Muscle of leg (tissue), 16 donors: ENCODE measurements at places on chromosomes 12 and 14. TPM values are rescaled to one million over a fixed set of nuclear protein-coding genes. Genes with fewer than 3 reads are reported as not detected.

GRCh38 chr12:72499244-72499643, 227.1 kb downstream of the TRHDE start:
- H3K4me3 ChIP-seq = no peak overlapping the region
- no peaks in the 10 kb centered on the region for H3K36me3 ChIP-seq
- no peak for DNase-seq
- H3K27ac ChIP-seq = no peak overlapping the region
- H3K27me3 ChIP-seq = no peaks in the 10 kb centered on the region

DNA sequence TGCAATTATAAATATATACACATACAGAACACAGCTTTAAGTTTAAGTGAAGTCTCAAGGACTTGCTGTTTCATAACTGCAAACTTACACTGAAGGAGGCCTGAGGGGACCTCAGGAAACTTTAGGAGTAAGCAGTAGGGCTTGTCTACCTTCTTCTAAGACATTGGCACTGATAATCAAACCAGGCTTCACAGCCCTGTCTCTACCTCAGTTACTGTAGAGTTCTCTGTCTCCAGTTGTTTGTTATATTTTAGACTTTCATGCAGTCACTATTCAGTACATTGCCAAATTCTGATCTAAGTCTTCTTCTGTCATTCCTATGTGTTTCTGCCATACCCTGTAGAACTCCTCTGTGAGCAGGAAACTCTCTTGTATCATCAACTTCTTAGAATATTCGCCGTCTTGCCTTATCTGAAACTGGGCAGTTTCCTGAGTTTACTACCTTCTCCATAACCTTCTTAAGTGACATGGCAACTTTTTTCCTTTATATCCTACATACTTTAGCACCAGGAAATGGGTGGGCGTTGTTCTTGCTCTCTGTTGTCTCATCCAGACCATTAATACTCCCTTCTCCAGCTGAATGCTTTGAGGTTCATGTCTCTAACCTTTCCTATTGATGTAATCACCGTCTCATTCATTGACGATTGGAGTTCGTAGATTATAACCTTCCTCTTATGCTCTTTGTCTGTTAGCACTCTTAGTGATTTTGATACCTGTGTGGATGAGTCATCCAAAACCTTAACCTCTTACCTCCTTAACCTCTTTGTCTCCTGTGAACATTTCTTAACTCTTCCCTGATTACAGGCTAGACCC, 11.4 kb downstream of the APAF1 start:
- H3K4me1 ChIP-seq = no peaks in the 10 kb centered on the region
- no peak for DNase-seq
- H3K27me3 ChIP-seq = no peaks in the 10 kb centered on the region
- no peak overlapping the region for H3K4me3 ChIP-seq

DNA sequence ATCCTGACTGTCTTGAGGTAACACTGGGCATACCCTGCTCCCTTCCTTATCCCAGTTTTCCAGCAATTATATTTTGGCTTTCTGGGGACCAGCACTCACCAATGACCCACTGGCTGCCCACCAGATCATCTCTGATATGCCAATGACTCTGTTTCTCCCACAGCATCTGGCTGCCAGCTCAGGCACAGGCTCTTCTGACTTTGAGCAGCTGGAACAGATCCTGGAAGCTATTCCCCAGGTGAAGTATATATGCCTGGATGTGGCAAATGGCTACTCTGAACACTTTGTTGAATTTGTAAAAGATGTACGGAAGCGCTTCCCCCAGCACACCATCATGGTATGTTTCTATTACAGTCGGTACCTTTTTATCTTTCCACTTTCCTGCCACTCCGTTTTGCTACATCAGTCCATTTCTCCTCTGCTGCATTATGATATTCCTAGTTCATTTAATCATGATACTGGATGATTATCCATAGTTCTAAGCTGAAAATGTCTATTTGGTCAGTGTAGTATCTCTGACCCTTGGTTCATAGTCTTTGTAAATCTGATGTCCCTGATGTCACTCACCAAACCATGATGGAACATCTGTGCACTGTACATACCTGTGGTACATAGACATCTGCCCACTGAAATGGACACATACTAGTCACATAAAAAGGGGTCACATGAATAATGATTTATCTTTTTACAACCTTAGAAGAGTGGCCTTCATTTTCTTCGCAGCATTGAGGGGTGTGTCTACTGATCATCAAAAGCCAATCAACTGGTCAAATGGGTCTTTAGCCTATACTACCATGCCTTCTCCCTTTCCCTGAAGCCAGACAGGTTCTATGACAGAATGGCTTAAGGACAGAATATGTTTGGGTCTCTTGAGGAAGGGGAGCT, 3.3 kb downstream of the GMPR2 start:
- DNase-seq = no peak
- H3K4me1 ChIP-seq = peaks cover 26% of the 10 kb centered on the region
- no peaks in the 10 kb centered on the region for H3K27me3 ChIP-seq
- peaks cover 64% of the 10 kb centered on the region for H3K36me3 ChIP-seq
- H3K27ac ChIP-seq = no peak overlapping the region
- H3K4me3 ChIP-seq = no peak overlapping the region

DNA sequence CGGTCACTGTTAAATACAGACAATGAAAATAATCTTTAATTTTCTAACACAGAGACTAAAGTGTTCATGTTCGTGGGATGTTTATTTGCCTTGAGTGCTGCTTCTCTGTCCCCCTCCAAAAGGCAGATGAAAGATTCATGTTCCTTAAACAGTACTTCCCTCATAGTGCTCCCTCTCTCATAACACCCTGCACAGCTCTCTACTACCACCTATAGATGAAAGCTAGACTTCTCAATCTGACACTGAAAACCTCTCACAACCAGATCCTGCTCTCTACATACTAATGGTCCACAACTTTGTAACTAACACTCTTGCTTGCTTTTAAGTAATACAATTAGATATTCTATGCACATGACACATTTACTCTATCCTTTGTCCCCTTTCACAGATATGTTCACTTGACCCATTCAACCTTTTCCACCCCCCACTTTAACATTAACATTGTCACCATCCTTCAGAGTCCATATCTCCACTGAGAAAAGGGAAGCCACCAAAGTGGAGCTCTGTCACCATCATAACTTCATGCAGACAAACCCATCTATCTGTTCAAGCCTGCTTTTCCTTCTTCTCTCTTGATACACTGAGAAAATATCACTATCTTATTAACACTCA, 266.4 kb upstream of the USP15 start:
- DNase-seq = peak; percentile 47
- no peaks in the 10 kb centered on the region for H3K27me3 ChIP-seq
- H3K36me3 ChIP-seq = no peaks in the 10 kb centered on the region
- no peaks in the 10 kb centered on the region for H3K4me1 ChIP-seq
- H3K4me3 ChIP-seq = no peak overlapping the region
- no peak overlapping the region for H3K27ac ChIP-seq

- no peaks in the 10 kb centered on the region for H3K36me3 ChIP-seq
- H3K27ac ChIP-seq = peak overlapping the region; percentile 51
- H3K4me1 ChIP-seq = peaks cover 41% of the 10 kb centered on the region
- no peak for DNase-seq
These were observed 24.7 kb upstream of the KRT78 start for GRCh38 chr12:52873513-52873831.

- no peaks in the 10 kb centered on the region for H3K27me3 ChIP-seq
- DNase-seq = no peak
- no peaks in the 10 kb centered on the region for H3K36me3 ChIP-seq
- no peak overlapping the region for H3K4me3 ChIP-seq
- H3K27ac ChIP-seq = no peak overlapping the region
These were observed 39.2 kb downstream of the OSBPL8 start for GRCh38 chr12:76520348-76520747.

DNA sequence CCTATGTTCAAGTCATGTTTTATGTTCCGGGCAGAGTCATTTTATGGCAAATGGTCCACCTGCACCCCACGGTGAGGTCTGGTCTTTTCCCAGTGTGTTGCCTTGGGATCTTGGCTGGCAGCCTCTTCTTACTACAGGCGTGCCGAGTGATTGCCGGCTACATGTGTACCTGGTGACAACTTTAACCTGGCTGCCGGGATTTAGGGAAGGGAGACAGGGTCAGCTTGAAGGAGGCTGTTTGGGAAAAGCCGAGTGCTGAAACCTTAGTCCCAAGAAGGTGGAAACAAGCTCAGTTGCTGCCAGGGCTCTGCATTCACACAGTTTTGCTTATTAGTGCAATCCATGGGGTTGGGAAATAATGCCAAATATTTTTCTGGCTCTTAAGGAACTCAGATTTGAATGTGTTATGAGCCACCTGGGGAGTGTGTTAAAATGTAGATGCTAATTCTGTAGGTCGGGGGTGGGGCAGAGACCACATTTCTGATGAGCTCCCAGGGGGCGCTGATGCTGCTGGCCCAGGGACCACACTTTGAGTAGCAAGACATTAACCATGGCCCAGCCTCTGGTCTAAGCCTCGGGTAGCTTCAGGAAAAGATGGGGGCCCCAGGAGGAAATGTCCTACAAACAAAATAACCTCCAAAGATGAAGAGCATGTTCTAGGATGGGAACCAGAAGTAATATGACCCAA, 179.6 kb downstream of the TBX5 start:
- no peaks in the 10 kb centered on the region for H3K36me3 ChIP-seq
- no peak overlapping the region for H3K4me3 ChIP-seq
- no peak overlapping the region for H3K27ac ChIP-seq
- DNase-seq = peak; percentile 4
- peaks cover 15% of the 10 kb centered on the region for H3K27me3 ChIP-seq

- H3K4me3 ChIP-seq = no peak overlapping the region
- H3K36me3 ChIP-seq = no peaks in the 10 kb centered on the region
- no peak for DNase-seq
- H3K27me3 ChIP-seq = no peaks in the 10 kb centered on the region
These were observed 35.5 kb upstream of the MAX start for GRCh38 chr14:65137648-65138307.

DNA sequence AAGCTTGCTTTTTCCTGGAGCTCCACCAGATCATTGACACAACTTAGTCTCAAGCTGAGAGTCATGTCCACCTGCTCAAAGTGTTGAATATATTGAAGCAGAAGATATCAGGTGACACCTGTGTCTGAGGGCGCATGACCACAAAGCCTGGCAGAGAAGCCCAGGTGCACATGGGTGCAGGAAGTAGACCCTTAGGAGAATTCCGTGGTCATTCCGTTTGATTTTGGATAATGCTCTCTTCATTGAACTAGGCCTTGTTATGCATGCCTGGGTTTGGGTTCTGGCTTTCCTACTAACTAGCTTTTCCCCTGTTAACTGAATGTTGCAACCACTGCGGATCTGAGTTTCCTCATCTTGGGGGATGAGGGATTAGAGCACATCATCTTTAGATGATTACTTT, 7.1 kb downstream of the ARHGDIB start:
- DNase-seq = no peak
- no peaks in the 10 kb centered on the region for H3K27me3 ChIP-seq
- no peaks in the 10 kb centered on the region for H3K36me3 ChIP-seq
- H3K4me1 ChIP-seq = peaks cover 3% of the 10 kb centered on the region
- no peak overlapping the region for H3K27ac ChIP-seq

- H3K4me3 ChIP-seq = no peak overlapping the region
- peaks cover 42% of the 10 kb centered on the region for H3K36me3 ChIP-seq
- DNase-seq = no peak
- H3K27ac ChIP-seq = peak overlapping the region; percentile 62
- H3K4me1 ChIP-seq = peaks cover 48% of the 10 kb centered on the region
These were observed 53.0 kb upstream of the CORO1C start for GRCh38 chr12:108784270-108784669.

DNA sequence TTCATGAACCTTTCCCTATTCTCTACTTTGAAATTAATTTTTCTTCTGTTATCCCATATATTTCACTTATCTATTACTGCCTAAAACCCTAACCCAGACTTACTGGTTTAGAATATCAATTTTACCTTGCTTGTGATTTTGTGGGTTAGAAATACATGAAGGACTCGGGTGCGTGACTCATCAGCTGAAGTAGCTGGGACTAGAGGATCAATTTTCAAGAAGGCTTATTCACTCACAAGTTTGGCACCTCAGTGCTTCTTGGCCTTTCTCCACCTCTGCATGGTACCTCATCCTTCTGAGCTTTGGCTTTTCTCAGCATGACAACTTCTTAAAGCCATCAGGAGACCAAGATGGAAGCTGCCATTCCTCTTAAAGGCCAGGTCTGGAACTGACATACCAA, 57.8 kb downstream of the TMEM117 start:
- H3K27ac ChIP-seq = no peak overlapping the region
- H3K4me1 ChIP-seq = no peaks in the 10 kb centered on the region
- H3K27me3 ChIP-seq = no peaks in the 10 kb centered on the region
- no peak for DNase-seq

DNA sequence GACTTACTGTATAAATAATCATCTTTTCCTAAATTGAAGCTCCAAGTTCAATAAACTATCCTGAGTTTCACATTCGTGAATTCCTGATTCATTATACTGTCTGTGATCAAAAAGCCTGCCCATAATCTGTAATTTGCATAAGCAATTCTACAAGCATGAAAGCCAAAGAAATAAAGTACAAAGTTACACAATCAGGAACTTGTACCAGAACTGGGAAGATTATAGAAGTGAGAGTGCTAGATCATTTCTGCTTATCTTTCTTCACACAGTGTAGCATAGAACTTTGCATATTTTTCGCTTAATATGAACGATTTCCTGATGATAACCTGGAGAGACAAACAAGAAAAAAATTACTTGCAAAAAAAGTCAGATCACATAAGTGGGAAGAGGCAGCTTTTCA, 308.2 kb downstream of the C12orf50 start:
- no peaks in the 10 kb centered on the region for H3K4me1 ChIP-seq
- H3K4me3 ChIP-seq = no peak overlapping the region
- no peaks in the 10 kb centered on the region for H3K27me3 ChIP-seq

DNA sequence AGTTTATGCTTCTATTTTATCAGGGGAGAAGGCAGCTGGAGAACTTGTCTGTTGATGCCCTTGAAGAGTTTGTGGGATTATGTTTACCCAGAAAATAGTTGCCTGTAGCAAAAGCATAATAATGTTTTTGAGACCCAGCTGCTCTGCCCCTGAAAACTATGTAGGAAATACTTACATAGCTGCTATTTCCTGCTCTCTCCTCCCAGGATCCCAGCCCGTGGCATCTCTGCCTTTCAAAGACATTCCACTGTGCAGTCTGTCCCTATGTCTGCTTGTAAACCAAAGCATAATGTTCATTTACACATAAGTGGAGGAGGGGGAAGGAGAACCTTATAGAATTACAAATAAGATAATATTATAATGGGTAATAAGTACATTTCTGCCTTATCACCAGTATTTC, 198.7 kb downstream of the SYT1 start:
- DNase-seq = peak; percentile 0
- H3K4me1 ChIP-seq = no peaks in the 10 kb centered on the region
- no peaks in the 10 kb centered on the region for H3K27me3 ChIP-seq
- no peak overlapping the region for H3K27ac ChIP-seq
- no peak overlapping the region for H3K4me3 ChIP-seq

Gene EML5
- 0.93 TPM for total RNA-seq

Gene DTX3
- 20.5 TPM for total RNA-seq

Gene NKX2-1
- total RNA-seq = not detected

Gene PLCZ1
- total RNA-seq = not detected

Gene LEMD3
- 21.7 TPM for total RNA-seq

Gene TOMM20L
- total RNA-seq = not detected

Gene P2RX2
- total RNA-seq = not detected

Gene LALBA
- total RNA-seq = not detected
